ENCODE measurements at places on chromosomes 12 and 14.

DNA sequence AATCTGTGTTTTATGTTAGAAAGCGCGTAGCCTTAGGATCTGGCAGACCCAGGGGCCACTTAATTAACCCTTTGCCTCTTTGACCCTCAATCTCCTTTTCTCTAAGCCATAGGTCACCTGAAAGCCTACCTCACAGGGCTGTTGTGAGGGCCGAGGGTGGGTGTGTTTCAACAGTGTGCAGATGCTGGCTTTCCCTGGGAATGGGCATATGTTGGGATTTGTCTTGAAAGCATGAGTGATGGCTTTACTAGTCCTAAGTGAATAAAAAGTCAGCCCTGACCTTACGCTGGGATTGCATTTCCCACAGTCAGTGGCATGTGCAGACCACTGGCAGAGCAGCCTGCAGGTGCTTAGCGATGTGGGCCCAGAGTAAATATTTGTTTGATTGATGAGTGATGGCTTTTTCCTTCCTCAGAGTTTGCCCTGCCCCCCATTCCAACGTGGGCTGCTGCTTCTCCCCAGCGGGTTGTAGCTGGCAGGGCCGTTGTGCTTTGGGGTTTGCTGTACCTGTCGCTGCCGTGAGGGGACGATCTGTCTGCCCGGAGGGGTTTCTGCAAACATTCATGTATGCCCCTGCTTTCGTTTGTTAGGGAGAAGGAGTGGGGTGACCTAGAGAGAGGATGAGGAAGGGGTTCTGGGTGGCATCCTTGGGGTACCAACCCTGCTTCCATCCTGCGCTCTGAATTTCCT is 31.5 kb downstream of the MEG3 start:
- no peak for DNase-seq

- no peak for DNase-seq
These were observed 25.0 kb upstream of the HSPB8 start for GRCh38 chr12:119153477-119154434.

DNA sequence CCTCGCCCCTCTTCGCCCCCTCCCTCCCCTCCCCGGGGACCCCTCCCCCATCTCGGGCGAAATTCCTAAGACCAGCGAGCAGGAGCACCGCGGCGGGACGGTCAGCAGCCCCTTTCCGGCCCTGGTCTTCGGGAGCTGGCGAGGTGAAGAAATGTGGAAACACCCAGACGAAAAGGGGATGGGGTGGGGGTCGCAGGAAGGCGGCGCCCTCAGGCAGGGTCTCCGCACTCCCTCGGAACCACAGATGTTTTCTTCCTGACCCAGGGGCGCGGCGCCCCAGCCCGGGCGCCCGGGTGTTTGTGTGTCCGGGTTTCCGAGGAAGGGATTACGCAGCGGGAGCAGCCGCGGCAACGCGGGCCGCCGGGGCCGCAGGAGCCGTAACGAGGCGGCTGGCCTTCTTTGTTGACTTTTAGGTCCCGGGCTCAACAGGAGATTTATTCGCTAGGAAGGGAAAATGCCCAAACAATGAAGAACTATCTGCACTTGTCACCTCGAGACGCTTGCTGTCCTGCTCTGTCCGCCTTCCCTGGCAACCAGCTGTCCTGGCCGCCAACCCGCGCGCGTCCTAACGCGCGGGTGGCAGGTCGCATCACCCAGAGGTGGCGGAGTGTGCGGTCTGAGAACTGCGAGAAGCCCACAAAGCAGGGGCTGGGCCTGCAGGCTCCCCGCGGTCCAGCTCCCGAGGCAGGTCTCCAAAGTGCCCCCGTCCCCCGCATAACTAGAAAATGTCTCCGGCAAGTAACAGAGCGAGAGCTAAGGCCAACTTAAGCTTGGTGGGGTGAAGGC is 7.0 kb downstream of the FOXA1 start:
- no peak for DNase-seq

DNA sequence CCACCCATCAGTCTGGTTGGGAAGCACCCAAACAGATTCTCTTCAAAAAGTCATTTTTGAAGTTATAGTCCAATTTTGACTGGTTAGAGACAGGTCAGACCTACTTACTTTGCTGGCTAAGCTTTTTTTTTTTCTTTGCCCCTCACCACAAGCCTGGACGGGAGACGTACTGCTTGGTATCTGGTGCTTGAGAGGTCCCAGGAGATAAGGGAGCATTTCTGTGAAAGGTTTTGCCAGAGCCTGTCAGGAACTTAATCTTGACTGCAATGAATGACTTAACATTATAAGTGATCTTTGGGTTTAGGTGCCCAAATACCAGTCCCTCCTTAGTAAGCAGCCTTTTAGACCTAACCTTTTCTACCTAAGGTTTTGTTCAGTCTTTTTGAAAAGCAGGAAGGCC is 6.3 kb downstream of the MTHFD1 start:
- DNase-seq, result no peak

DNA sequence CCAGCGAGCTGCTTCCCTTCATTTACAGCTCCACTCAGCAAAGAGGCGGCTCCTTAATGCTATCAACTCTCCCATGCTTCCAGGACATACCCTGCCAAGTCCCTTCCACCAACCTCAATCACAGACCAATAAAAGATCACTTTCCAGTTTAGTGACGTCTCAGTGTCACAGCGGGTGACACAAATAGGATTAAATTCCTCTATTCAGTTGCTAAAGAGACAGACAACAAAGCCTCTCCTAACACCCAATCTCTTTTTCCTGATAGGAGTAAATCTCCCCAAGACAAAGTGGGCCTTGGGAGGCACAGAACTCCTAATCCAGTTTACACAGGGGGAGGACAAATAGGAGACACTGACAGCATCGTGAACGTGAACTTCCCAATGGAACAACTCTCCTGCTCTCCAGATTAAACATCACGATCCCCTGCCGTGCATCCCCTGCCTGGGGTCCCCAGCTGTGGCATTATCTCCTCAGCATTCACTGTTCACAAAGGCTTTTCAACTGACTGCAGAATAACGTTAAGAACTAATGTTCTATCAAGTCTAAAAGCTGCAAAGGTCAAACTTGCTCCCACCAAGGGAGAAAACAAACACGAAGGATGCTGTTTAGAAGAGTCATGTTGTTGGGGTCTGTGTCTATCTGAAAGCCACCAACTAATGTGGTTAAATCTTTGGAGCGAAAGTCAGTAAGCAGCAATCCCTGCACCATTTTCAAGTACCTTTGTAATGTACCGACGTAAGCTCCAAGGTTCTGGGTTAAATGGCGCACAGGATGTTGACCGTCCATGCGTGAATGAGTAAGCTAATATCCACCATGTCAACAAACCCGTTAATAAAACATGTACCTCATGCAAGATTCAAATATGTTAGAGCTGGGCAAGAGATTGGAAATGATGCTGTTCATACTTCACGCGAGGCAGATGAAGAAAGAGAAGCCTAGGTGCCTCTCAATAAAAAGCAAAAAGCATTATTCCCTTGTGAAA is 31.5 kb downstream of the TMEM132D start:
- DNase-seq, result no peak

DNA sequence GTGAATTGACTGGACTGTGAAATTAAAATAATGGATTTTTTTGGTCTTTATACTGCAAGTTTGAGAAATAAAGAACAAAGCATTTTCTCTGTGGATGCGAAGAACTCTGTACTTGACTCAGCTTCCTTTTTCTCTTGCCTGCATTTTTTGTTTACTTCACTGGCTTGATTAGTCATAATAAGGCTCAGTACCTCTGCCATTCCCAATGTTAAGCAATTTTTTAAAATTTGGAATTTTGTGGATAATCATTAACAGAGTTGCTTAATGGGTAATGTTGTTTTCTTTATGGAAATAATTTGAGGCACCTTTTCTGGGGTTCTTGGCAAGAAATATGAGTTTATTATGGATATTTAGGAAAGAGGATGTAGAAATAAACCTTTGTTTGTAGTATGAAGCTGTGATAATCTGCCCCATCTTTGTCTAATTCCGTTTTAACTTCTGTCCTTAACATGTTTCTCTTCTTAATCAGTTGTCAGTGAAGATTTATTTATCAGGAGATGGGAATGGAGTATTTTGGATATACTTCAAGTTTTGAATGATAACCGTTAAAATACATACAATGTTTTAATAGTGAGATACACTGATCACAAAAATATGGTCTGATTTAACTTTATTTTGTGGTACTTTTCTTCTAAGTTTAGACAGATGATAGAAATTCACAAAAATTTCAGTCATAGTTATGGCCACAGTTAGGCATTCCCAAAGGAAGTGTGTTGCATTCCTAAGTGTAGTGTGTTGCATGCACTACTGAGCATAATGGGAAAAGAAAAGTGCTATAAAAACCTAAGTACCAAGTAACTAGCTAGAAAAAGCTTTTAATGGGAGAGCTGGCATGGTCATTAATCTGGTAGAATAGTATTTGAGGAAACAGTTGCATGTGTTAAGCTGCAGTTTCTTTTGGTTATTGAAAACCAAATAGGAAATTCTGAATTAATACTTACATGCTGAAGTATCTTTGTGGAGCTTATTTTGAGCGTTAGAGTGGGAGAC is 27.7 kb downstream of the WNK1 start:
- DNase-seq, result no peak

GRCh38 chr14:35391388-35391710 is 13.2 kb downstream of the NFKBIA start:
- DNase-seq, result no peak

DNA sequence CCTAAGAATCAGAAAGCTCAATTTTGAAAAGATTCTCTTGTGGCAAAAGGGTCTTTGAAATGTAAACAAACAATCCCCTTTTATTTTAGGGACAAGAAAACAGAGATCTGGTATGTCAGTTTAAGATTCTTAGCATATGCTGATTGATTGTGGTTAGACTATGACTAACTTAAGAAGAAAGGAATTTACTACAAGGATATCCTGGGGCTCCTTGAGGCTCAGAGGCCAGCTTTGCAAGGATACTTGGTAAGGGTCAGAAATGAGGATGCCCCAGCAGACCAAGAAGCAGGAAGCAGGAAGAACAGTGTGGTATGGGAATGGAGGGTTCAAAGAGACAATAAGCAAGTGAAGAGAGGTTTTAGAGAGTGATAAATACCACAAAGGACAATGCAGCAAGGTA is 474.6 kb downstream of the ETNK1 start:
- no peak for DNase-seq

- DNase-seq, result no peak
These were observed 37.7 kb downstream of the TAOK3 start for GRCh38 chr12:118334939-118335567.

DNA sequence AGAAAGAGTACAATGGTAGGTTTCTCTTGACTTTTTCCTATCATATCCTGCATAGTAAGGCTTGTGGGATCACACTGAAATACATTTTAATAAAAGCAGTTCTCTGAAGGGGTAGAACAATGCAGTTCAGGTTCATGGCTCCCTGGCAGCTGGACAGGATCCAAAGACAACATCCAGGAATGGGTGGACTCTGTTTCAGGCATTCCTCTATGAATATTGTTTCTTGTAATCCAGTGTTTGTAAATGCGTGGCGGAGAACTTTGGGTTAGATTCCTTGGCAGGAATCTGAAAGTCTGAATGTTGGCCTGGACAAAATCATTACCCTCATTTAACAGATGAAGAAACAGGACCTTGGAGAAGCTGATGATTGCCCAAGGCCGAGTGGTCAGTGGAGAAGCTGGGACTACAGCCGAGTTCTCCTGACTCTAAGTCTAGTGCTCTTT is 43.5 kb downstream of the SYNE2 start:
- DNase-seq, result no peak

DNA sequence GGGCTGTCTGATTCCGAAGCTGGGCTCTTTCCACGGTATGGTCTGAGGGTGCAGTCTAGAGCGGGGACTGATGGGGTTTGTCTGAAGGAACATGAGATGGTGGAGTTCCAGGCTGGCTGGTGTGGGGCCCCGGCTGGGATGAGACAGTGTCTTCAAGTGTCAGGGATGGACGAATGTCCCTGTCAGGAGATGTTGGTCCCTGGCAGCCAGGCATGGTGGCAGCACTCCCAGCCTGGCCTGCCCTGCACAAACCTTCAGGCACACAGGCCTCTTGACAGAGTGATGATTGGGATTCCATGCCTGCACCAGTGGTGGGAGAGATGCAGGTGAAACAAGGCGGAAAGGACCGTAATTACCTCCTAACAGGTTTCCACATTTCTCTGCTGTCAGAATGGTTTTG is 221.9 kb downstream of the CACNA1C start:
- no peak for DNase-seq

- DNase-seq, result no peak
These were observed 54.5 kb downstream of the DAD1 start for GRCh38 chr14:22534547-22534946.

DNA sequence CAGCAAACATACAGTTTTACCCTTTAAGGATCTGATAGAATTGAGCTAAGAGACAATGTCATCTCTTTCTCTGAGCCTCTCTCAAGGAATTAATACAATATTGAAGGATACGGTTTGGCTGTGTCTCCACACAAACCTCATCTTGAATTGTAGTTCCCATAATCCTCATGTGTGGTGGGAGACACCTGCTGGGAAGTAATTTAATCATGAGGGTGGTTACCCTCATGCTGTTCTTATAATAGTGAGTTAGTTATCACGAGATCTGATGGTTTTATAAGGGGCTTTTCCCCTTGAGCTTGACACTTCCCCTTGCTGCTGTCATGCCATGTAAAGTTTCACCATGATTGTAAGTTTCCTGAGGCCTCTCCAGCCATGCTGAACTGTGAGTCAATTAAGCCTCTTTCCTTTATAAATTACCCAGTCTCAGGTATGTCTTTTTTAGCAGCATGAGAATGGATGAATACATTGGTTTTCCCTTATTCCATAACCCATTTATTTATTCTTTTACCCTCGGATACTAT is 47.6 kb downstream of the TMEM30B start:
- no peak for DNase-seq

DNA sequence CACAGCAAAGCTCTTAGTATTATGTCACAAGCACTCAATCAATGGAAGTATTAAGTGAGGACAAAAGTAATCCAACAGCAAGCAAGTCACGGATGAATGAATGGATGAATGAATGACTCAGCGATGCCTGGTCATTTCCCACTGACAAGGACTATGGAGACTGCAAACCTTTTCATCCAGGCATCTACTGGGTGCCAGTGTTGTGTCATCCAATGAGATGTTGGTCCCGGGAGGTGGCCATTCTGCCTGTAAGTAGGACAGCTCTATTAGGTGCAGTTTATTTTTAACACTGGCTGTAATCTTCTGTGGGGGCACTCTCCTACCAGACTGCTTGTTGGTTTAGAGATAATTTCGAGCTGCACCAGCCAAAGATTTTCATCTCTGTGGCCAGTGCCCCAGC is 39.4 kb downstream of the STAB2 start:
- DNase-seq, result no peak

DNA sequence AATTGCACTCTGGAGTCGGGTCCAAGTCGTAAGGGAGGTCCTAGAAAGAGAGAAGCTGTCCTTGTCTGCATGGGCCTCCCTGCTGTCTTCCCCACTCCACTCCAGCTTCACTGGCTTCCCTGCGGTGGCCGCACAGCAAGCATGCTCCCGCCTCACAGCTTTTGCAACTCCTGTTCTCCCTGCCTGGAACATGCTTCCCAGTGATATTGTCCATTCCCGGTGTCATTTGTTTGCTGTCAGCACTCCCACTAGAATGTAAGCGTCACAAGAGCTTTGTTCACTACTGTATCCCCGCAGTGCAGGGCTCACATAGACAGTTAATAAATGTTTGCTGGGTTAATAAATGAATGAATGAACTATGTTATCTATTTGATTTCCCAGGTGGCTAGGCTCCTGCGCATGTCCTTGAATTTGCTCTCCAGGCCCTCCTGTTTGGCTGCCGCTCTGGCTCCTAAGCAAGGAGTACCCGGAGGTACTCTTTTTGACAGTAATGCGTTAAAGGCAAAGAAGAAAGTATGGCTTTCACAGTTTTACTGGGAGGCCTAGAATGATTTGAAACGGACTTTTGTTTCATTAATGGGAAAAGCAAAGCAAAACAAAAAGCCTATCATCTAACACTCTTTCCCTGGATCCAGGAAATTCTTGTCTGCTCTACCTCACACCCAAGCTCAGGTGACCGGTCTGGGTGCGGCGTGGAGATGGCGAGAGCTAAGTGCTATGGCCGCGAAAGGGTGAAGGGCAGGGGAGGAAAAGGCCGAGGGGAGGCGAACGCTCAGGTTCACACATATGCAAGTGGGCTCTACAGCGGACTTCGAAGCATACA is 6.2 kb upstream of the SLC7A7 start:
- no peak for DNase-seq

All from activated naive CD4-positive, alpha-beta T cell (primary cell).